G401 (cell line): ENCODE measurements at places on chromosomes 1 and 21. TPM values are rescaled to one million over a fixed set of nuclear protein-coding genes. Genes with fewer than 3 reads are reported as not detected.

- DNase-seq, result no peak
Observed at GRCh38 chr1:103517380-103518047, 8.0 kb upstream of the RNPC3 start.

- DNase-seq, result peak; percentile 81
Observed at GRCh38 chr1:235093013-235093695, 35.5 kb downstream of the TOMM20 start.

- no peak for DNase-seq
Observed at GRCh38 chr1:215730600-215730999, 163.5 kb downstream of the KCTD3 start.

DNA sequence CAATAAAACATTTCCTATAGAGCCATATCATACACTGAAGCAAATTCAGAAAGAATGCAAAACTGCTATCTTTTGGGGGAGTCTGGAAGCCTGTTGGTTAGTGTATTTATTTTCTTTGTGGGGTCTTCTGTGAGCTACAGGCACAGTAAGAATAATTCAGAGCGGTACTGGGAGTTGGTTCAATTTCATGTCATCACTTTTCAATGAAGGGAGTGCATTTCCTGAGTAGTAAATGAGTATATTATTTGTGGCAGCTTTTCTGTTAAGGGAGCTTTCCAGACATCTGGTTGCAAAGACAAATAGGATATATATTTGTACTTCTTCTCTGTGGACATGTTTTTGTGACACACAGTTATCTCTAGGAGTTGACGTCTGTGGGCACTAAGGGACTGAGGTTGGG is 130.6 kb downstream of the HUNK start:
- DNase-seq, result no peak

- no peak for DNase-seq
Observed at GRCh38 chr1:38326856-38327255, 280.3 kb upstream of the POU3F1 start.

- no peak for DNase-seq
Observed at GRCh38 chr1:95022644-95022926, 50.2 kb downstream of the ALG14 start.

DNA sequence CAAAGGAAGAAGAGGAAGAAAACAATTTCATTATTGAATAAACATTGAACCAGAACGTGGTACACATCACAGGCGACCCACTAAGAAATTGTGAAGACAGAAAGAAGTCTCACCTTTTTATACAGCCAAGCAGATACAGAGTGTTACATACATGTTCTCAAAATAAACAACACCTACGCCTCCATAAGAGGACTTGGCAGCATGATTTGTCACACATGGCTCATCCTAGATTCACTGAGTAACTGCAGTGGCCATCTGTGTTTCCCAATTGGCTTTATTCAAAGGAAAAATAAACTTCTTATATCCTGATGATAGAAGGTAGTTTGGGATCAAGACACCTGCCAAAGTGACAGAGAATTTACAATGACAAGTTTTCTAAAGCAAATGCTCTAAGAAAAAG is 7.6 kb upstream of the KRTAP19-8 start:
- no peak for DNase-seq

- DNase-seq, result no peak
Observed at GRCh38 chr1:155984341-155984740, 6.0 kb upstream of the ARHGEF2 start.

- DNase-seq, result no peak
Observed at GRCh38 chr1:53617382-53617781, 121.6 kb downstream of the GLIS1 start.

- DNase-seq, result no peak
Observed at GRCh38 chr1:54604572-54605370, 18.6 kb downstream of the FAM151A start.

DNA sequence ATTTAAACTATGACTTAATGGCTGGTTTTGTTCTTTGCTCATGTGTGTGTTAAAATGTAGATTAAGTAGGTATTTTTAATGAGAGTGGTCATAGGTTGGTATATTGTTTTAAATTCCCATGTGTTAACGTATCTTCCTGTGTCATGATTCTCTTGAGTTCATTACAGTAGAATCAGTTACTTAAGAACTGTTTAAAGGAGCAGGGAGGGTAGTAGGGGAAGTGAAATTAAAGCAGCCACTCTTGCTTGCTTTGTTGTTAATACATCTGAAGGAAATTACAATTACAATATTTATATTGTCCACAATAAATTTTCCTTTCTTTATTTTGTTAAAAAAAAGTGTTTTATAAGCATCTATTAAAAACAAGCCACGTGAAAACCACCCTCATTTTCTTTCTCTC is 119.2 kb upstream of the KIAA1614 start:
- DNase-seq, result no peak

DNA sequence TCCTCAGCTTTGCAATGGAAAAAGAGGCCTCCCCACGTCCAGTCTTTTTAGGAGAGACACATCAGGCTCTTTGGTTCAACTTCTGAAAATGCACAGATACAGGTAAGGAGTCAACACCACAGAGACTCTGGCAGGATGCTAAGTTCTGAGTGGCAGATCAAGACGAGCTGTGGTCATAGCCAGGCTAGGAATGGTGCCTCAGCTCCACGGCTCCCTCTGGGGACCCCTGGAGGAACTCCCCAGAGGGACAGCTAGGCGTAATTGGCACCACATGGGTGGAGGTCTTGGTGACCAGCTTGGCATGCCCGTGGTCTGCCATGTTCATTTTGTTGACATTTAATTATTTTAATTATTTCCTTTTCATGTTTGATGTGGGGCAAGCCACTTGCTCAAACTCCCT is 206.1 kb downstream of the KAZN start:
- no peak for DNase-seq

GRCh38 chr1:244006961-244007360 is 44.1 kb upstream of the ZBTB18 start:
- peak; percentile 60 for DNase-seq

GRCh38 chr1:62599044-62599443 is 1.7 kb downstream of the ANGPTL3 start:
- DNase-seq, result no peak

GRCh38 chr1:216892581-216893160 is 169.4 kb upstream of the ESRRG start:
- no peak for DNase-seq

The CD164L2 gene
- not detected in 2 replicates for total RNA-seq

The CRYAA gene
- total RNA-seq, result not detected in 2 replicates

The DFFB gene
- 7.6 and 10.0 TPM in 2 replicates for total RNA-seq

The HSPA6 gene
- 0.06 and 1.1 TPM in 2 replicates for total RNA-seq

The DIRAS3 gene
- total RNA-seq, result not detected in 2 replicates

The CIART gene
- total RNA-seq, result 9.5 and 11.7 TPM in 2 replicates

The TRIM45 gene
- total RNA-seq, result 5.2 and 6.0 TPM in 2 replicates

The OSCP1 gene
- total RNA-seq, result 16.2 and 27.3 TPM in 2 replicates

The RAB42 gene
- not detected in 2 replicates for total RNA-seq

The ERVH48-1 gene
- 0.06 and 0.20 TPM in 2 replicates for total RNA-seq

The FALEC gene
- 2.2 TPM in 1 of 2 replicates, not detected in the other for total RNA-seq

The EPHB2 gene
- total RNA-seq, result 0.14 and 1.1 TPM in 2 replicates
